ENCODE measurements at places on chromosomes 3 and 15.

DNA sequence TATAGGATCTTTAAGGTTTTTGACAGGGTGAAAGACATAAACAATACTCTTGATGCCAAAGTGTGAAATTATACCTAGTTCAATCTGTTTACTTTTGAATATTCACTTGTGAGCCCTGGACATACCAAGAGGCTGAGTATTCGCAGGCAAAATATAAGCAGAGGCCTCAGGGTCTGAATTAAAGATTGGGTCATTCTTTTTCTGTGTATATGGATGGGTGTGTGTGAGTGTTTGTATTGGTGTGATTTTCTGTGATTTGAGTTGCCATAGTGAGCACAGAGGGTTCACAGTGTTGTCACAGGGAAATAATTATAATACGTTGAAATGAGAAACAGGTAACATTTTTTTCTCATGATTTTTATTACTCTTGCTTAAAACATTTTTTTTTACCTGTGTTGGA is 770.7 kb upstream of the ALCAM start:
- no peak for DNase-seq

GRCh38 chr15:39433376-39433775 is 147.5 kb upstream of the THBS1 start:
- DNase-seq = no peak

DNA sequence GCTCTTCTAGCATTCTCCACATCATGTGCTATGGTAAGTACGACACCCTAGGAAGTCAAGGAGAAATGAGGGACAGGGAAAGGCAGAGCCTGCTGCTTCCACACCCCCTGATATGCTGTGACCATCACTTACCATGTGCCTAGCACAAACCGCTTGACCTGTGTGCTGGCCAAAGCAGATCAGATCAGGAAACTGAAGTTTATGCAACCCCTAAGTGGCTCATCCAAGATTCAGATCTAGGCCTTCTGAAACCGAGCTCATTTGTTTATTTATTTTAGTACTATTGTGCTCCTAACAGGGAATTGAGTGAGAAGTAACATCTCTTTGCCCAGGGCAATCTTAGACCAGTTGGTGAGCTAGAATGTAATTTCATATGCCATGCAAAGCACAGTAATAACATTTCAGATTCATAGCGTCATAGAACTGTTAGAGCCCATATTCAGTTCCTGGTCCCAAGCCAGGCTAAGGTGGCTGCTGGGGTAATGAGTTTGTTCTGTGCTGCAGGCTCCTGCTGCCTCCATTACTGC is at the start of gene RTP2:
Gene RTP2, minus strand, starts transcription at position 51 of the 527 bp plus-strand sequence. CDS start 429 bp downstream, outside the sequence.
- no peak for DNase-seq

DNA sequence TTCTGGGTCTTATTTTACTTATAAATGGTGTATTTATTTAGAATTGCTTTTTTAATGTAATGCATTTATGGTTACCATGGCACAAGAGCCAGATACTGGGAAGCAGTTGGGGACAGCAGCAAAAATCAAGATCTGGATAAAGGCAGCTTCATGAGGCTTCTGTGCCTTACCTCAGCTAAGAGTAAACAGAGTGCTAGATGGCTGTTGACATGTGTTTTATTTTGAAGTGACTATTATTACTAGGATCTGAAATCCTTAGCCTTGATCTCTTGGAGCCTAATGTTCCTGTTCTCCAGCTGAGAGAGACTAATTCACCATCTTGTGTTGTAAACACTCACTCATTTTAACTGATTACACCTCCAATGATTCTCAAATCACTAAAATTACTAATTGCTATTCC is 317.8 kb downstream of the LPP start:
- no peak for DNase-seq

DNA sequence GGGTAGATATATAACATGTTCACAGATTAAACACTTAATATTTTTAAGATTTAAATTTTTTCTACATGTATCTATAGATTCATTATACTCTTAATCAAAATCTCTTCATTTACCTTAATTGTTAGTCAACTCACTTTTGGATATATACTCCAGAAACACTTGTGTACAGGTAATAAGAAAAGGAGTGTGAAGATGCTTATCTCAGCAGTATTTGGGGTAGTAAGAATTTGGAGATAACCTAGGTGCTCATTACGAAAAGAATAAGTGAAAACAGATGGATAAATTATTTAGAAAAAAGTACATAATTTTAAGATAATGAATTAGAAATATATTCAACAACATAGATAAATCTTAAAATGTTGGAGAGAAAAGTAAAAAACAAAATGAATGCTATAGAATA is 226.5 kb upstream of the PLSCR5 start:
- DNase-seq = no peak

DNA sequence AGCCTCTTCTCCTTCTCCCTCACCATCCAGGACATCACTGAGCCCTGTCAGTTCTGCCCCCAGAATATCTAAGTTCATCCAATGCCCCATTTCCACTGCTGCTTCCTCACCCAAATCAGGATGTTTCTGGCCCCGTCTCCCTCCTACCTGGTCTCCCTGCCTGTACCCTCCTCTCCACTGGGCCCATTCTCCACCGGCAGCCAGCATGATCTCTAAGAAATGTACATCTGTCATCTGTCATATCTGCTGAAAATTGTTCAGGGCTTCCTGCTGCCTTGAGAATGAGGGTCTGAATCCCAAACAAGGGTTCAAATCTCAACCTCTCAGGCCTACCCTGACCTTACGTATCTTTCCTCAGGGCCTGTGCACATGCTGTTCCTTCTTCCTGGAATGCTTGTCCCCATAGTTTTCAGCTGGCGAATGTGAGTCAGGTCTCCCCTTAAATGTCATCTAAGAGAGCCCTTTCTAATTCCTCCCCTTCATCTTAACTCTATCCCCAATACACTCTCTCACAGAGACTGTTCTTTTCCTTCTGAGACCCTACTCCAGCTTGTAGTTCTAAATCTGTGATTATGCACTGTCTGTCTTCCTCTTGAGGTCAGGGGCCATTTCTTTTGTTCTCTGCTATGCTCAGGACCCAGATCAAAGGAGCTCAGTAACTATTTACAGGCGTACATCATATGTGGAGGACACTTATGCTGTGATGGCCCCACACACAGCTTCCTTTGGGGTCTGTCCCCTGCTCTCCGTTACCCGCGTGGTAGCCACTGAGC is 40.8 kb downstream of the SMAD3 start:
- DNase-seq = no peak

DNA sequence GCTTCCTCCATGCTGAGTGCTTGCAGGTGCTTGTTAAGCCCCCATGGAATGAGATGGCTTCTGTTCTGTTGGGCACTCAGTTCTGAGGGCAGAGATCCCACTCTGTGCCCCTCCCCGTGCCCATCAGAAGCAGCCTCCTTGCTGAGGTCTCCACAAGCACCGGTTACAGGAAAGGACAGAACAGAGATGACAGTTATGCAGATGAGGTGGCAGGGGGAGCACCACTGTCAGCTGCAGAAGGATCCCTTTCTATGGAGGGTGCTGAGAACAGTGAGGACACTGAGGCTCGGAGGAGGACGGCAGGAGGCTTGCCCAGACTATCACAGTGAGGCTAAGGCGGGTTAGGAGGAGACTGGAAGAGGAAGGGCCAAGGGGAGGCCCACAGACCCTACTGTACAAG is 12.4 kb downstream of the CACNA2D2 start:
- DNase-seq = peak; percentile 24

GRCh38 chr15:47675735-47676134 is 41.6 kb upstream of the SEMA6D start:
- no peak for DNase-seq

DNA sequence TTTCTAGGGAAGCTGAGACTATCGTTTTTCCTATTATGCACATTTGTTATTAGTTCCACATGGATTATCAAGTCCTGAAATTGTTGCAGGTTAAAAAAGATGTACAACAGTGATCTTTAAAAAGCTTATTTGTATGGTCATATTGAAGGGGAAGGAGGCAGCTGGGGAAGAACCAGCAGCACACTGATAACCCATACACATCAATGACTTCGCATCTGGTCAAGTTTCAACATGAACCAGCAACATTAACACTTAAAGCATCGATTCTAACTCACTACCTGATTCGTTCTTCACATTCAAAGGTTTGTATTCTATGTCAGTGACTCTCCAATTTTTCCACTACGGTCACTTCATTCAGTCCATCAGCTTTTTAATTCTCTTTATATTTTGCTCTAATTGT is 56.4 kb downstream of the NCEH1 start:
- no peak for DNase-seq

GRCh38 chr15:89860891-89861290 is 32.9 kb downstream of the AP3S2 start:
- no peak for DNase-seq

Data from activated CD4-positive, alpha-beta T cell treated with anti-CD3 and anti-CD28 coated beads, Interleukin-2, Interleukin-6, amounts not matched to agents 100 ng/mL and 50 ng/mL, durations not matched to agents 16 hours and 8 hours (primary cell).